Omental fat pad (tissue), 4 donors: ENCODE measurements at places on chromosomes 4 and X.

DNA sequence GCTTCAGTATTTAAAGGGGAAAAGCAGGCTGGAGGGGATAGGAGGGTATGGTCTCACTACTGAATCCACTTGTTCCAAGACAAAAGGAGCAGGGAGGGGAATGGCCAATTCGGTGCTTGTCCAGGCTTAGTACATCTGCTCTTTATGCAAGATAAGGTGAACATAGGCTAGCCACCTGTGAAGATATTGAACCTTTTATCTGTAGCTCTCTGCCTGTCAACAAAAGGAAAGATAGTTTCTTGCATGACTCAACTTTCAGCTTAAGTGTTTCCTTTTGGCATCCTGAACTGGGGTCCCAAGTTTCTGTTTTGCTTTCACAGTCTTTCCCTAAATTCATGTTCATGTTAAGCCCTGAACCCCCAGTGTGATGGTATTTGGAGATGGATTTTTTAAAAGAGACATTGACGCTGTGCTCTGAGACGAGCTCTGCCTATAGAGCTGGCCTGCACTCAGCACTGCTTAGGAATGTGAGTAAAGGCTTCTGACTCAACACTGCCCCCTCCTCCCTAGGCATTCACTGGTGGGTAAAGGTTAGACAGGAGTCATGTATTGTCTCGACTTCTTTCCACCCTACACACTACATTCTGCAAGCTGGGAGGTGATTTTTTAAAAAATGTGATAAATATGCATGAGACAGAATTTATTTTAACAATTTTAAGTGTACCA is 28.2 kb downstream of the FAM149A start:
- DNase-seq, result no peak

- DNase-seq, result no peak
Measured at GRCh38 chrX:274904-275475, 6.2 kb upstream of the PLCXD1 start.

- DNase-seq, result no peak
Measured at GRCh38 chr4:119939071-119939995, 127.3 kb downstream of the MAD2L1 start.

- DNase-seq, result no peak
Measured at GRCh38 chr4:18021470-18021719, 160 bp downstream of the LCORL start.

GRCh38 chr4:180811556-180811955 is 1431.6 kb upstream of the TENM3 start:
- DNase-seq, result no peak

GRCh38 chrX:133609166-133609565 is 193.9 kb upstream of the GPC4 start:
- DNase-seq, result no peak
